ENCODE measurements at places on chromosomes 7 and 10.

DNA sequence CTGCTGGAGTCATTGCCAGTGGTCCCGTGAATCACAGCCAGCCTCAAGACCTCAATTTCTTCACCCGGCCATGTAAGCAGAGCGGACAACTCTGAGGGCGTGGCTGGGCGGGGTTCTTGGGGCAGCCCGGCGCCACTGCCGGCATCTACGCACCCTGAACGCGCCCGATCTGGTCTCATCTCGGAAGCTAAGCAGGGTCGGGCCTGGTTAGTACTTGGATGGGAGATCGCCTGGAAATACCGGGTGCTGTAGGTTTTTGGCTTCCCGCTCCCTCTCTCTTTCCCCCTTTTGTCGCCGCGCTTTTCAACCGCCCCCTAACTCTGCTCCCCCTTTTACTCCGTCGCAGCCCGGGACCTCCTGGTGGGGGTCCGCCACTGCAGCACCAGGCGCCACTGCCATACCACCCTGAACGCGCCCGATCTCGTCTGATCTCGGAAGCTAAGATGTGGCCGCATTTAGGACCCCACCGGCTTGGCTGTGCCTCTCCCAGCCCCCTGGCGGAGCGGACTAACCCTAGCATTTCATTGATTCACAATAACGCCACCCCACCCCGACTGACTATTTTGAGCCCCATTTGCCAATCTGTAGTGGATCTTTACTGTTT lies 25.3 kb downstream of the GARIN1A start:
- no peak for DNase-seq

- no peak for DNase-seq
Measured at GRCh38 chr10:82245906-82246560, 371.0 kb downstream of the NRG3 start.

- DNase-seq = no peak
Measured at GRCh38 chr10:5595994-5596471, 70.4 kb downstream of the ASB13 start.

GRCh38 chr7:7583731-7584130 lies 17.0 kb downstream of the MIOS start:
- no peak for DNase-seq

GRCh38 chr7:35691827-35692307 lies 3.1 kb downstream of the HERPUD2 start:
- no peak for DNase-seq

GRCh38 chr7:95295397-95295796 lies 28.9 kb downstream of the PON1 start:
- no peak for DNase-seq

DNA sequence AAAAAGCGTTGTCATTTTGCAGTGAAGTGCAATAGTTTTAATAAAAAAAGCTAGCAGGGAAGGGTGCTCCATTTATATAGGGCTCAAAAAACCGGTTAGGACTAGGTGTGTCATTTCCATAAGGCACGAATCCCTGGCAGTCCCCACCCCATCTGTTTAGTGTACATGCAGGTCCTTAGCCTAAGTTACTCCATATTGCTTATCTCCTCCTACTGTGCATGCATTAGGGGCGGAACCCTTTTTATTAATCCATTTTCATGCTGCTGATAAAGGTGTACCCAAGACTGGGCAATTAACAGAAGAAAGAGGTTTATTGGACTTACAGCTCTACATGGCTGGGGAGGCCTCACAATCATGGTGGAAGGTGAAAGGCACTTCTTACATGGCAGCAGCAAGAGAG lies 301.4 kb downstream of the ABCA13 start:
- DNase-seq = no peak

- DNase-seq = no peak
Measured at GRCh38 chr7:152502813-152503790, 67.3 kb upstream of the KMT2C start.

- DNase-seq = peak; percentile 36
Measured at GRCh38 chr10:103859161-103860086, 4.0 kb upstream of the SH3PXD2A start.

DNA sequence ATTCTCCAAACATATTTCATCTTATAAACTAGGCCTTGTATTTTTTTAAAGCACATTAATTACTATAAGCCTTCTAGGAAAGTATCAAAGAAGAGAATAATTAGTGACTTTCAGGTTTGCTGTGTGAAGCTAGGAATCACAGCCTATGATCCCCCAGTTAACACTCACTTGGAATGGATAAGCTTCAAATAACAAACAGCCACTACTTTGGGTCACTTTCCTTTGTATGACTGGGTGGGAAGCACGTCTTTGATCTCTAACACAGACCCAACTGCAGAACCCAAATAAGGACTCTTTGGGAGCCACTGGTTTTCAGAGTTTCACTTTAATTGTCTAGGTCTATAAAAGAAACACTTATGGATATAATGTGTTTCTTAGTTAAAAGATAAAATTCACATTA lies 769.3 kb downstream of the MAGI2 start:
- DNase-seq = no peak

GRCh38 chr10:88138319-88138848 lies 275.0 kb downstream of the PTEN start:
- DNase-seq = no peak
